ENCODE measurements at places on chromosomes 7 and 10.

DNA sequence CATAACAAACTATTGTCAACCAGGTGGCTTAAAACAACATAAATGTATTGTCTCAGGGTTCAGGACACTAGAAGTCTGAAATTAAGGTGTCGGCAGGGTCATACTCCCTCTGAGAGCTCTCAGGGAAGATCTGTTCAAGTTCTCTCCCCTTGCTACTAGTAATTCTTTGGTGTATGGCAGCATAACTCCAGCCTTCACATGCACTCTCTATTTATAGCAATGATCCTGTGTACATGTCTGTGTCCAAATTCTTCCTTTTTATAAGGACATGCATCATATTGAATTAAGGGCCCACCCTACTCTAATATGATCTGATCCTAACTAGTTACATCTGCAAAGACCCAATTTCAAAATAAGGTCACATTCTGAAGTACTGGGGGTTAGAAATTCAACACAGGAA is 27.2 kb downstream of the CACNA2D1 start:
- DNase-seq, result no peak

DNA sequence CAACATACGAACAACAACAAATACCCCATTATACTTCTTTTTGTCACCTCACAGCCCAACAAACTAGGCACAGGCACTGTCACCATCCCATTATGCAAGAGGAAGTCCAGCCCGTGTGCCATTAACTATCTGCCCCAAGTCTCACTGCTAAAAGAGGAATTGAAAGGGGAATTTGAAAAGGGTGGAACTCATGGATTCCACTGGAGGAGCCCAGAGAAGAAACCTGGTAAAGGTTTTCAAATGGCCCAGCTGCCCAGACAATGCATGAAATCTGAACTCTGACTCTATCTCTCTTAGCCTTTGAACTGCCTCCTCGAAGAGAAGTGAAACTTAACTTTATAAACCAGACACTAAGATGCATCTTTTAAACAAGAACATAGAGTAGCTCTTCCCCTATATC is 130.0 kb downstream of the PLXNA4 start:
- DNase-seq, result no peak

GRCh38 chr7:10128748-10129147 is 844.9 kb upstream of the PHF14 start:
- peak; percentile 18 for DNase-seq

DNA sequence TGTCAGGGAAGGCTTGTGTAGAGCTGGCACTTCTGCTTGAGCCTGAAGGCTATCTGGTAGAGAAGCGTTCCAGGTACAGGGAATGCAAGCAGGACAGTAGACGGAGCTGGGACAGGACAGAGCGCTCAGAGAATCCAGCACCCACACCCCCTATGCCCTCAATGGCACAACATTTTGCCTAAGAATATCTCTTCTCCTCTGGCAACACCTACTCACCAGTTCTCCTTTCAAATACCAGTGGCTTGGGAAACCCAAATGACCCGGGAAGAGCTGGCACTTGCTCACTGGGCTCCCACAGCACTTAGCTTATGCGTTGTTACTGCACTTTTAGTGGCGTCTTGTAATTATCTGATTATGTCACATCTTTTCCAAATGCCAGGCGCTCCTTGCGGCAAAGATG is 118.6 kb downstream of the RNF216 start:
- no peak for DNase-seq

- DNase-seq, result no peak
Measured at GRCh38 chr10:120453319-120453718, 3.7 kb upstream of the PLPP4 start.

DNA sequence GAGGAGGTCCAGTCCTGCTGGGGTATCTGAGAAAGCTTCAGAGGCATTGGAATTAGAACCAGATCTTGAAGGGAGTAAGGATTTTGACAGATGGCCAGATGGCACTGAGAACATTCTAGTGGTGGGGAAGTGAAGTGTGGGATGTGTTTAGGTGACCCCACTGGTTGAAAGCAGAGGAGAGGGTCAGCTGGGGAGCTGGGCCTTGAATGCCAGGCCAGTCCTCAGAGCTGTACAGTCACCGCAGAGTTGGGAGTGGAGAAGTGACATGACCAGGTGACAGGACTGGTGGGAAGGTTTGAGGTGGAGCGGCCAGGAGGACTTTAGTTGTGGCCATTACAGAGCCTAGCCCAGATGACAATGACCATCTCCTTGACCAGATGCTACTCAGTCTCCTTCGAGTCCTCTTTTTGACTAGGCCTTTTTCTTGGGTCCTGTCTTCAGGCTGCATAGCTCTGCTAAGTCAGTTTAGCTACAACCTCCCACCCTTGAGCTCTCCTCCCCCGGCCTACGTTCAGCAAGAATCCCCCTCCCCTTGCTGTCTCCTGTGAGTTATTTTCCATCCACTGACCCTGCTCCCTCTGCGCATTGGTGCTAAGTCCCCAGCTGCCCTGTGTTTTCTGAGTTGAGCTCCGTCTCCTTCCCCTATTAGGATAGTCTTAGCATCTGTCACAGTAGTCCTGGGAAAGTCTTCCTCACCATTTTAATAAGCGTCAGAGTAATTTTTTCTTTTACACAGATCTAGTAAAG is 56.3 kb downstream of the CCNY start:
- DNase-seq, result no peak

DNA sequence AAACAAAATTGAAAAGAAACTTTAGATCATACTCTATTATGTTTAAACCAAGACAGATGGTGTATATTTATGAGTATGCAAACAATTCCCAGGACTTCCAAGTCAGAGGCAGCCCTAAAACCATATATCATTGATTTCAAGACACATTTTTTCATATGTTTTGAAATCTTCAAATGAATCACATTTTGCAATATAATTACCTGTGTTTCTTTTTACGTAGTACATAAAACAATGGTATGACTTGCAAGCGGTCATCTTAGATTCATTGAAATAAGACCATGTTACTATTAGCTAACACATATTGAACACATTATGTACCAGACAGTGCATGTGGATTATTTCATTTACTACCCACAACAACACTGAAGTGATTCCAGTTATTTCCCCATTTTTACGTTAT is 14.9 kb downstream of the SMURF1 start:
- DNase-seq, result no peak

DNA sequence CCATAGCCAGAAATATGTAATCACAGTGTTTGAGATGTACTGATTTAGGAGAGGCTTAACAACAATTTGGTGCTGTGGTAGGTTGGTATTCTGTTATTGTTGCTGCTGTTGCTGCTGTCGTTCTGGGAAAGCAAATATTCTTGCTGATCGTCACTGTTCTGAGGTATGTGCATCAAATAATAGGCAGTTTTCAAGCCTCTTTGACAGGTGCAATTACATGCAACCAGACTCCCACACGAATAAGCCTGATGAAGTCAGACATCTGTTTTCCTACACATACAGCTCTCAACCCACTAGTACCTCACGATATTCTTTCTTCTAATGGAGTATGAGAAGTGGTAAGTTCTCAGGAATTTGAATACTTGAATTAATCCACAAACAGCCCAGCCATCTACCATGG is 46.7 kb upstream of the NRG3 start:
- no peak for DNase-seq

DNA sequence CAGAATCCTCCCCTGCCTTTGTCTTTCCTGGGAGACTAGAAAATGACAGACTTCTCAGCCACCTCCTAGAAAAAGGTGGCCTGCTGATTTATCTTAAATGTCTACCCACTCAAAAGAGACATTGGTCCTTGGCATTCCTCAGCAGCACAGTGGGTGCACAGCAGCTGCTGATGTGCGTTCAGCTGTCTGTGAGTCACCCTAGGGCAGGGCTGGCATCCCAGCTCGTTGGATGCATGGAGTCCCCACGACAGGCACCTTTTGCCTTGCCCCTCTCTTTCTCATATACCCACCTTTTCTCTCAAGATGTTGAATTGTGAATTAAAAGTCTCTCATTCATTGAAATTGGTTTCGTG is 113.0 kb downstream of the DOCK1 start:
- no peak for DNase-seq

DNA sequence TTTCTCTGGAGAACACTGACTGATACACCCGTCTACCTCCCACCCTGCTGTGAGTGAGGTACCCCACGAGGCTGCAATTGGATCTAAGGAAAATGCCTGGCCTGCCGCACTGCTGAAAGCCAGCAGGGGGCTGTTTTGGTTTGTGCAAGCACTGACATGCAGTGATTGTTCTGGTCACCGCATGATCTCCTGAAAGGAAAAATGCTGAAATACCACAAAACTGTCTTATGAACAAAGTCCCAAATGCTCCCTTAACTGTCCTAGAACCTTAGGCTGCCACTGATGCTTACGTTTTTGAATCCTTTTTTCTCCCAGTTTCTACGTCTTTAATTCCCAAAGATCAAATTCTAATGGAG is 132.7 kb downstream of the JCAD start:
- peak; percentile 30 for DNase-seq

DNA sequence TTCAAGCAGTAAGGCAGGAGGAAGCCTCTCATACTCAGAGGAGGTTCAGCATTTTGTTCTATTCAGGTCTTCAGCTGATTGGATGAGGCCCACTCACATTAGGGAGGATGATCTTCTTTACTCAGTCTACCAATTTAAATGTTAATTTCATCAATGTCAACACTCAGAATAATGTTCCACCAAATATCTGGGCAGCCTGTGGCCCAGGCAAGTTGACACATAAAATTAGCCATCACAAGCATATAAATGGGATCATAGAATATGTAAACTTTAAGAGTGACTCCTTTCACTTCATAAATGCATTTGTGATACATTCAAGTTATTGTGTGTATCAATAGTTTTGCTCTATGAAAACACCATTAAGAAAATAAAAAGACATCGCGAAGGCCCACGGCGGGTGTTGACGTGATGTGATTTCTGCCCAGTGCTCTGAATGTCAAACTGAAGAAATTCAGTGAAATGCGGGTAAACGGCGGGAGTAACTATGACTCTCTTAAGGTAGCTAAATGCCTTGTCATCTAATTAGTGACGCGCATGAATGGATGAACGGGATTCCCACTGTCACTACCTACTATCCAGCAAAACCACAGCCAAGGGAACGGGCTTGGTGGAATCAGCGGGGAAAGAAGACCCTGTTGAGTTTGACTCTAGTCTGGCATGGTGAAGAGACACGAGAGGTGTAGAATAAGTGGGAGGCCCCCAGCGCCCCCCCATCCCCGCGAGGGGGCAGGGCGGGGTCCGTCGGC is 536.1 kb upstream of the AUTS2 start:
- no peak for DNase-seq

GRCh38 chr7:138387755-138388475 is 72.1 kb upstream of the TRIM24 start:
- no peak for DNase-seq

DNA sequence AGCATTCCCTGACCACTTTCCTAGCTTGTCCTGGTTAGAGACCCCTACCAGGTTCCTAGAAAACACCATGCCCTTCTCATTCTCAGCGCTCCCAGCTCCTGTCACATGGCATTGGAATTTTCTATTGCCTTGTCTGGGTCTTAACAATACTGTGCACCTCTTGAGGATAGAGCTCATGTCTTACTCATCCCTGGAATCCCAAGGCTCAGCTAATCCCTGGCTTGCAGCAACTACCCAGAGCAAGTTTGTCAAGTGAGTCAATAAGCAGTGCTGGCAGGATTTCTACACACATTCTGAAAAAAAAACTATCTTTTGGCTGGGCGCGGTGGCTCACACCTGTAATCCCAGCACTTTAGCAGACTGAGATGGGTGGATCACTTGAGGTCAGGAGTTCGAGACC is 11.7 kb upstream of the PRDX3 start:
- no peak for DNase-seq

GRCh38 chr7:21261627-21262594 is 166.0 kb upstream of the SP4 start:
- DNase-seq, result peak; percentile 78

- DNase-seq, result no peak
Measured at GRCh38 chr10:132698211-132698751, 87.7 kb downstream of the NKX6-2 start.

DNA sequence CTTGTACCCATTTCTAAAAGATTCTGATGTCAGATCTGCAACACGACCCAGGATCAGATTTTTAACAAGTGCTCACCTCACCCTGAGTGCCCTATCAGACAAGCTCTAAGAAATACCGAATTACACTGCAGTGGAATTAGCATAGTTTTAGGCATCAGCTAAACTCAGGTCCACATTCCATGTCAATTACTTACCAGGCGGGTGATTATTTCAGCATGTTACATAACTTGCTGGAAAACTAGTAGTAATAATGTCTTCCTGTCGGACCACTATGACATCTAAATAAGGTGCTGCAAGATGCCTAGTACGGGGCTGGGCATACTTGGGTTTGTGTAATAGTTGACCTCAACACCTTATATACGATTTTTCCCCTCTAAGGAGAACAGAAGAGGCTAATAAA is 21.0 kb downstream of the TRIL start:
- no peak for DNase-seq

- DNase-seq, result no peak
Measured at GRCh38 chr7:44767912-44768627, 19.4 kb downstream of the ZMIZ2 start.

DNA sequence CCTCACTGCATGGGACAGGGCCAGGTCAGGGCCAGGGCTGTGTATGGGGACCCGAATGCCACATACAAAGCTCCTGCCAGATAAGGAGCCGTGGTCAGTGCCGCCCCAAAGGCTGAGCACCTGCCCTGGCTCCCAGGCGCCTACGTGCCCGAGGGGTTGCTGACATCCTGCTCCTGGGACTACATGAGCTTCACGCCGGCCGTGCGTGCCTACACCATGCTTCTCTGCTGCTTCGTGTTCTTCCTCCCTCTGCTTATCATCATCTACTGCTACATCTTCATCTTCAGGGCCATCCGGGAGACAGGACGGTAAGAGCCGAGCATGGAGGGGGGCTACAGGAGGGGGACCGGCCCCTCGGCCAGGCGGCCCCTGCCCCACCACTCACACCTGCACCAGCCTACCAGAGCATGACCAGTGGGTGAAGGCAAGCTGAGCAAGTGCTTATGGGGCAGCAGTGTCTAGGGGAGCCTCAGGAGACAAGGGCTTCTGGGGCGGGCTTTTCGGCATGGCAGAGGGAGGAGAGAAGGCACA is 4.9 kb downstream of the OPN4 start:
- no peak for DNase-seq

- no peak for DNase-seq
Measured at GRCh38 chr7:29564496-29565223, 1.0 kb downstream of the PRR15 start.

- no peak for DNase-seq
Measured at GRCh38 chr10:104548090-104548489, 93.0 kb upstream of the SORCS3 start.

DNA sequence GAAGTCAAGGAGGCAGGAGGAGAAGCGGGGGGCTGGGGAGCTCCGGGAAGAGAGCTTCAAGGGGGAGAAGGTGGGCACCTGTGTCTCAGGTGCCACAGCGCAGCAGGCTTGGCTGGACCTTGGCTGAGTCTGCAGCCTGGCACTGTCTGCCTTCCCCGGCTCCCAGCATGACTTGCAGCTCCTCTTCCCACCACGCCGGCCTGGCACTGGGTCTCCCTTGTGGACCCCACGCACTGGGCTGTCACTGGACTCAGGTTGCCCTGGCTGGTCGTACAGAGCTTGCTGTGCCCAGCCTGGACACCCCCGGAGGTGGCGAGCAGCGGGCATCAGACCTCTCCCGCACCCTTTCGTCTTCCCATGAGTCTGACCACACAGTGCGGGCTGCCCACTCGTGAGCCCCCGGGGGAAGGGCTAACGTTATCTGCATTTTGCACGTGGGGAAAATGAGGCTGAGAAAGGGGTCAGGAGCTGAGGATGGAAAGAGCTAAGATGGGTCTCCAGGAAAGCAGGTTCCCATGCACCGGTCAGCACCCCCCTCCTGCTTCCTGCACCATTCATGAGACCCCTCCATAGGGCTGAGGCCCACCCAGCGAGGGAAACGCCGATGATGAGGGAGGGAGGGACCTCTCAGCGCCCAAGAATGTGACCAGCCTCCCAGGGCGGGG is 40.3 kb upstream of the PSMG3 start:
- no peak for DNase-seq

- no peak for DNase-seq
Measured at GRCh38 chr10:95819620-95820329, 63.8 kb downstream of the ENTPD1 start.

Data from NCI-H1417 (cell line).